ENCODE measurements at places on chromosomes 2 and 18.

GRCh38 chr18:79447703-79448367 lies 52.1 kb downstream of the NFATC1 start:
- no peak for DNase-seq

DNA sequence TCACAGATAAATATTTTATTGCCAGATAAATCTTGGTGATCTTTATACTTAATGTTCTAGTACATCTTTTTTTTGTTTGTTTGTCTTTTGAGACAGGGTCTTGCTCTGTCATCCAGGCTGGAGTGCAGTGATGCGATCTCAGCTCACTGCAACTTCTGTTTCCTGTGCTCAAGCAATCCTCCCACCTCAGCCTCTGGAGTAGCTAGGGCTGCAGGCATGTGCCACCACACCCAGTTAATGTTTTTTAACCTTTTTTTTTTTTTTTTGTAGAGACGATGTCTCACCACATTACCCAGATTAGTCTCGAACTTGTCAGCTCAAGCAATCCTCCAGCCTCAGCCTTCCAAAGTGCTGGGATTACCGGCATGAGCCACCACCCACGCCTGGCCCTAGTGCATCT lies 9.1 kb upstream of the C1GALT1C1L start:
- no peak for DNase-seq

- no peak for DNase-seq
These were observed 1.4 kb downstream of the CNTNAP5 start for GRCh38 chr2:124026503-124026902.

GRCh38 chr2:205776720-205777119 lies 94.4 kb downstream of the NRP2 start:
- DNase-seq, result no peak

GRCh38 chr2:119011910-119012209 lies 69.9 kb downstream of the MARCO start:
- DNase-seq, result no peak

All from stimulated activated CD4-positive, alpha-beta T cell treated with anti-CD3 and anti-CD28 coated beads, Interleukin-12 subunit alpha, Interleukin-12 subunit beta, amount 100 ng/mL, for 48 hours (primary cell).